ENCODE measurements at places on chromosomes 4 and X.

- no peak for DNase-seq
These were observed 11.7 kb downstream of the MSN start for GRCh38 chrX:65679071-65679540.

DNA sequence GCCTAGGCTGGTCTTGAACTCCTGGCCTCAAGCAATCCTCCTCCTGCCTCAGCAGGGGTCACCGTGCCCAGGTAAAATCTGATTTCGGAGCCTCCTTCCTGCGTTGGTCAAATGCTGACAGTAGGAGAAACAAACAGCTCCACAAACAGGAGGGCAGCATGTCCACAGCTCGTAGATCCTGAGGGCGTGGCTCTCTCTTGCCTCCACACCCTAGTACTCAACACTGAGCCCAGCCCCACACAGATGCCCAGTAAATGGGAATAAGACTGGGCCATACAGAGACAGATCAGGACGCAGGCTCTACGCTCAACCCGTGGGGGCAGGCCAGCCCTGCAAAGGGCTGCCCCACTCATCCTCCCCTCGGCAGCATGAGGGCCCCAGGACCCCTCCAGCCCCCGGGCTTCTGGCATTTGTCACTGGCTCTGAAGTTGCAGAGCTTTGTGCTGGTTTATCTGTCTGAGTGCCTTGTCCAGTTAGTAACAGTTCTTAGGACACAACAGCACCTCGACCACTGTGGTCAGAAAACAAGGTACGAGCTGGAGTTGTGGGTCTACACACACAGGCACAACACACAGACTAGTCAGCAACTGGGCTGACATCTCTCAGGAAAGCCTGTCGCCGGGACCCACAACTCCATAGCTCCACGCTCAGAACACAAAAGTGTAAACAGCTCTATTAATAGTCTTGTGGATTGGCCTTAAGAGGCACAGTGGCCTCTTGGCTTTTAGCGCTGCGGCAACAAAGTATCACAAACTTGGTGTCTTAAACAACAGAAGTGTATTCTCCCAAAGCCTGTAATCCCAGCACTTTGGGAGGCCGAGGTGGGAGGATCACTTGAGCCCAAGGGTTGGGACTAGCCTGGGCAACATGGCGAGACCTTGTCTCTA, 5.2 kb downstream of the TNIP2 start:
- DNase-seq, result no peak

DNA sequence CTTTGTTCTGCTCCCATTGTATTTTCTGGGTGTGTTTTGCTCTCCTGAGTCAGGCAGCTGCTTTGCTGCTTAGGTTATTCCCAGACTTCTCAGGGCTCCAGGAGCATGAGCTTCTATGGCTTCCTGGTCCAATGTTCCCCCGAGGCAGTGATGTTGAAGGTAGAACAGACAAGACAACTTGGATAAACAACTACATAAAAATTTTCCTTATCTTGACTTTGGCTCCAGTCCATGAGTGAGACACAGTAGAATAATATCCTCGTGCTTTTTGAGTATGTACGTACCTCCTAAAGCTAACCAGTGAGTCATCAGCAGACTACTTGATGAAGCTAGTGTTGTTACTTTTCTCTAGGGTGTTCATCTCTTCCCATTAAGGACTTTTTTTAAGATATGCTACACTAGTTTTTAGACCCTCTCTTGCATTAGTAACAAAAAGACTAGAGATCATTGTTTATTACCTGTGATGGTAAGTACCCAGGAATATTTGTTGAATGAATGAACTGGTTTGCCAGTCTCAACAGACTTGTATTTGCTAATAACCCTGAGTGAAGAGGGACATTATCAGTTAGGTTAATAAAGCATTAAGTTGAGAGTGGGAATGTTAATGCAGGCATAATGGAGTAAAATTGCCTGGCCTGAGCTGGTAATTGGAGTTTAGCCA, 131.9 kb downstream of the FHIP1A start:
- DNase-seq, result no peak

DNA sequence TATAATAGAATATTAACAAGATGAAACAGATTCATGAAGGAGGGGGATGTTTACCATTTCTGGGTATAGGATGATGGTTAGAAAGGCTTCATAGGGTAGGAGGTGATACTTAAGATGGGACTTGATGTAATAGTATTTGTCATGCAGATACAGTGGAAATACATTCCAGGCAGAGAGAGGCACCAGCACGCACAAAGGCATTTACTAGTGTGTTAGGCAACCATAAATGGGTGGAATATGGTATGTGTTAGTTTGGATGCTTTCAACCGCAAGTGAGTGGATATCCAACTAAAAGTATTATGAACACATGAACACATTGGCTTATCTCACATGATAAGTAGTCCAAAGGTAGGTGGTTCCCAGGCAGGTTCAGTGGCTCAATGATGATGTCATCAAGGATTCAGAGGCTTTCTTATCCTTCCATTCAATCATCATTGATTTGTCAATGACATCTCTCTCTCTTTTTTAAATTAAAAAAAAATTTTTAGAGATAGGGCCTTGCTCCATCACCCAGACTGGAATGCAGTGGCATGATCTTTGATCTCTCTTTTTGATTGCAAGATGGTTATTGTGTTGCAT, 12.7 kb upstream of the STARD8 start:
- DNase-seq, result no peak

GRCh38 chr4:178205826-178206225, 763.6 kb upstream of the AGA start:
- no peak for DNase-seq

DNA sequence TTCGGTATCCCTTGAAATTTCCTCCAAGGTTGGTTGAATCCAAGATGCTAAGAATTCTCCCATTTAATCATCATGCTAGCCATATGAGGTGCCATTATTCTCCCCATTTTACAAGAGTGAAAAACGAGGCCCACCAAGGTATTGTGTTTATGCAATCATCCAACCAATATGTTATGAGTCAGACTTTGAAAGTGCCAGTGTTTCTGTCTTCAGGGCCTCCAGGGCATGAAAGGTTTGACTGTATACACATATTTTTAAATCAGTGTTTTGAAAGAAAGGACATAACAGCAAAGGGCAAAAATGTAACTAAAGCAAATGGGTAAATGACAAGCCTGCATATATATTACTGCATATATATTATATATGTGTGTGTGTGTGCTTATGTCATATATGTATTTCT, 541.2 kb upstream of the SMIM31 start:
- DNase-seq, result no peak

DNA sequence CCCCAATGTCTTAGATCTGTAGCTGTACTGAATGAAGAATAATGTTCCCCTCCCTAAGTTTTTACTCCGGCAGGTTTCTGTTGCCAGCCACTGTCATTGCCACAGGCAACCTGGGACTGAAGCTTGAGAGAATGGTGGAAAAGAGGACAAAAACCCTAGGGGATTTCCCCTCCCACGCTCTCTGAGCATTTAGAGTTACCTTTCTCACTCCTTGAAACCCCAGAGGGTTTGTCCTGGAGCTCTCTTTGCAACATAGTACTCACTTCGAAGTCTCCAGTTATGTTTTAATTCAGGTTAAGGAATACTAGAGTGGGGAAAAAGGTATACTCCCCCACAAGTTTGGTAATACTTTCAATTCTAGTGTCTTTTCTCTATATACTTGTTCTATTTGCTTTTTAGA, 31.5 kb downstream of the F8 start:
- no peak for DNase-seq

DNA sequence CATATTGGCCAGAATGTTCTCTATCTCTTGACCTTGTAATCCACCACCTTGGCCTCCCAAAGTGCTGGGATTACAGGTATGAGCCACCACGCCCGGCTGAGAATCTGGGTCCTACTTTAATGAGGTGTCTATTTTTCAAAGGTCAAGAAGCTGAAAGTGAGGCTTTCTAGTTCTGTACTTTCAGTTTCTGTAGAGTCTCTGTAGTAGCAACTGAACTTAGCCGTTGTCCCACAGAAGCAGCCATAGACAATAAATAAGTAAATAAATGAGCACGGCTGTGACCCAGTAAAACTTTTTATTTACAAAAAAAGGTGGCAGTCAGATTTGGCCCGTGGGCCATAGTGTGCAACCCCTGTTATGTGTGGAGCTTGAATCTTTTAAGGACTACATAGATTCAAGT, 92.0 kb downstream of the FNIP2 start:
- no peak for DNase-seq

DNA sequence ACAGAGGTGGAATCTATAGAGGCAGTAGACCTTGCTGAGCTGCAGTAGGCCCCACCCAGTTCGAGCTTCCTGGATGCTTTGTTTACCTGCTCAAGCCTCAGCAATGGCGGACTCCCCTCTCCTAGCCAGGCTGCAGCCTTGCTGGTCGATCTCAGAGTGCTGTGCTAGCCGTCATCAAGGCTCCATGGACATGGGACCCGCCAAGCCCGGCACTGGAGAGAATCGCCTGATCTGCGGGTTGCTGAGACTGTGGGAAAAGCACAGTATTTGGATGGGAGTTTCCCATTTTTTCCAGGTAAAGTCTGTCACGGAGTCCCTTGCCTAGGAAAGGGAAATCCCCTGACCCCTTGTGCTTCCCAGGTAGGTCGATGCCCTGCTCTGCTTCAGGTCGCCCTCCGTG, 124.8 kb upstream of the KLF8 start:
- no peak for DNase-seq

DNA sequence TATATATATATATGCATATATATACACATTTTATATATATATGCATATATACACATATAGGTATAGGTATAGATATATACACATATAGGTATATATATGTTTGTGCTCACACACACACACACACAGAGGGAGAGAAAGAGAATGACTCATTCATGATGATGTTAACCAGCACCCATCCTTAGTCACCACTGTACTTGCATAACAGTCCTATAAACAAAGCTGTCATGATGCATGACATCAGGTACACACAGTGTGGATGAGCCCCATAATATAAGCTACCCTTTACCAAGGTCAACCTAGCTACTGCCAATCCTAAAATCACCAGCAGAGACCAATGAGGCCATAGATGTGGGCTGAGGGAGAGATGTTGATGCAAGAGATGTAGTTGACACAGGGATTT, 1408.0 kb downstream of the RAPGEF2 start:
- no peak for DNase-seq

- no peak for DNase-seq
These were observed 135.8 kb upstream of the NDST3 start for GRCh38 chr4:117898496-117898895.

GRCh38 chrX:96314985-96315384, 369.7 kb upstream of the DIAPH2 start:
- no peak for DNase-seq

DNA sequence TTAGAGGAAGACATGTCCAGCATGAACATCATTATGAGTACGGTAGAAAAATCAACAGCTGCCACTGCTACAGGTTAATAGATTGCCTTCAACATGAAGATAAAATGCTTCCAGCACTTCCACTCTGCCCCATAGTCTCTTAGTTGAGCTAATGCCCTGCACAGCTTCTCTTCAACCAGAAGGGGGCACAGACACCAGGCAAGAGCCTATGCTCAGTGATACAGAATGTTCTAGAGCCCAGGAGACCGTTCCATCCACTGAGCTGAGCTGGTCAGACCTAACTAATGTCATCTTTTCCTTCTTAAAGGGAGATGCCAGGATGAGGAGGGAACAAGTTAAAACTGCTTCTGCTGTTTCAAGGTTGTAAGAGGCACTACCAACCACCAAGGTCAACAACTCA, 42.2 kb downstream of the SMIM10L2A start:
- DNase-seq, result no peak

- DNase-seq, result no peak
These were observed 85.4 kb upstream of the ARMCX2 start for GRCh38 chrX:101745046-101745445.

- no peak for DNase-seq
These were observed 525.3 kb upstream of the MAGEB2 start for GRCh38 chrX:29690061-29690460.

- DNase-seq, result no peak
These were observed 2.0 kb downstream of the TMEM165 start for GRCh38 chr4:55397520-55398321.

DNA sequence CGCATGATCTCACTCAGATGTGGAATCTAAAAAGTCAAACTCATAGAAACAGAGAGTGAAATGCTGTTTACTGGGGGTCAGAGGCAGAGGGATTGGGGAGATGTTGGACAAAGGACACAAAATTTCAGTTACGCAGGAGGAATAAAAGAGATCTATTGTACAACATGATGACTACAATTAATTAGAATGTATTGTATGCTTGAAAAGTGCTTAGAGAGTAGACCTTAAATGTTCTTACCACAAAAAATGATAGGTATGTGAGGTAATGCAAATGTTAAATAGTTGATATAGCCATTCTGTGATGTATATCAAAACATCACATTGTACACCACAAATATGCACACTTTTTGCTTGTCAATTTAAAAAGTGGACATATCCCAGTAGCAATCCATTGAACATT, 36.1 kb upstream of the PHKA2 start:
- DNase-seq, result no peak

DNA sequence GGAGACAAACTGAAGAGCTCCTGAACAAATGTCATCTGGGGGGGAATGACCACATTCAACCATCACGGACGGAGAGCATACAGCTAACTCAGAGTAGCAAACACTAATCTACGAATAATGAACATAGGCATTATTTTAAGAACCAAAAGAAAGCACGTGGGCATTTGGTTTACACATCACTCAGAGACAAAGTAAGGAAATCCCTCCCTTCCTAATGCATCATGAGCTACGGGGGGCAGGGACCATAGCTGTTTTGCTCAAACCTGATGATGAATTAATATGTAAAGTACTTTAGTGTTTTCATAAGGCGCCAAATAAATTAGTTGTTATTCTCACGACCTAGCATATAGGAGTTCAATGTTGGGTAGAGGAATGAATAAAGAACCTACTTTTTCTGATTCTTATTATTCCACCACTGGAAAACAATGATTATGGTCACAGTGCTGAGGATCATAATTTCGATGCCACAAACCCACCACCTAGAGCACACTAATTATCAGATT, 11.7 kb upstream of the TMEM156 start:
- DNase-seq, result peak; percentile 13

- DNase-seq, result no peak
These were observed 58.8 kb upstream of the ENPEP start for GRCh38 chr4:110417136-110417535.

DNA sequence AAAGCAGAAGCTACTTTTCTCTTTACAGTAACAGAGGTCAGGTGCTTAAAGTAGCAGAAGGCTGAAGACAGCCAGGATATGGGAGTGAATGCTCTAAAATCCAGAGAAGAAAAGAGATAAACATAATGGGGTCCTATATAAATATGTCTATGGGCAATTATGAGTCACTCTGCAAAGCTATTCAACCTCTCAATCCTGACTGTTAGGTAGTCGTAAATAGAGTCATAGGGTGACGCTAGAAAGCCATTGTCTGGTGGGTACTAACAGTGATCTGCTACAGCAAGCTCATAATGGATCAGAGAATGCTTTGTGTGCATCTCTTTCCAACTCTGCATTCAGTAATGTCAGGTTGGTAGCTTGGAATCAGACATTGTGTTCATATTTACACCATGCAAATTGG, 53.5 kb upstream of the PDE5A start:
- DNase-seq, result no peak

GRCh38 chrX:119885554-119886428, 9.9 kb upstream of the AKAP14 start:
- no peak for DNase-seq

DNA sequence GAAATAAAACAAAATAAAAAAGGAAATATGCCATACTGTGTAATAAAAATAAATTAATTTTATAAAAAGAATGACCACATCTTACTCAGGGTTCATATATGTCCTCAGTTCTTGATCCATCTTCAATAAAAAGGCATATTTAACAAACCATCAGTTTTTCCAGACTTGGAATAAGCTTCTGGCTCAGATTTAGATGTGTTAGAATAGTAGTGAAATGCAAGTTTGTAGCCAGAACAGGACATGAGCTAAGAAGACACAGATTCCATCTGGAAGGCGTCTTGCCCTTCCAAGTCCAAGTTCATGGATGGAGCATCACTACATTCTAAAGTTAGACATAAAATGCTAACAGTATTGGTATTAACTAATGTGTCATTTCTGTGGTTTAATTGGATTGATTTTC, 10.3 kb upstream of the LSM6 start:
- DNase-seq, result no peak
